GM13977 (cell line): ENCODE measurements at places on chromosomes 3 and 15.
A peak's percentile ranks its signal among the peaks of the same experiment; 100 is the strongest.

- DNase-seq, result no peak
Measured at GRCh38 chr3:34872406-34872805, 766.9 kb upstream of the ARPP21 start.

GRCh38 chr3:125069452-125069851, 13.7 kb upstream of the HEG1 start:
- no peak for DNase-seq

GRCh38 chr15:72604794-72605193, 49.7 kb upstream of the GOLGA6B start:
- DNase-seq, result no peak

- no peak for DNase-seq
Measured at GRCh38 chr3:102514241-102514640, 79.4 kb downstream of the ZPLD1 start.

GRCh38 chr3:103440539-103441203, 1005.9 kb downstream of the ZPLD1 start:
- peak; percentile 3 for DNase-seq

DNA sequence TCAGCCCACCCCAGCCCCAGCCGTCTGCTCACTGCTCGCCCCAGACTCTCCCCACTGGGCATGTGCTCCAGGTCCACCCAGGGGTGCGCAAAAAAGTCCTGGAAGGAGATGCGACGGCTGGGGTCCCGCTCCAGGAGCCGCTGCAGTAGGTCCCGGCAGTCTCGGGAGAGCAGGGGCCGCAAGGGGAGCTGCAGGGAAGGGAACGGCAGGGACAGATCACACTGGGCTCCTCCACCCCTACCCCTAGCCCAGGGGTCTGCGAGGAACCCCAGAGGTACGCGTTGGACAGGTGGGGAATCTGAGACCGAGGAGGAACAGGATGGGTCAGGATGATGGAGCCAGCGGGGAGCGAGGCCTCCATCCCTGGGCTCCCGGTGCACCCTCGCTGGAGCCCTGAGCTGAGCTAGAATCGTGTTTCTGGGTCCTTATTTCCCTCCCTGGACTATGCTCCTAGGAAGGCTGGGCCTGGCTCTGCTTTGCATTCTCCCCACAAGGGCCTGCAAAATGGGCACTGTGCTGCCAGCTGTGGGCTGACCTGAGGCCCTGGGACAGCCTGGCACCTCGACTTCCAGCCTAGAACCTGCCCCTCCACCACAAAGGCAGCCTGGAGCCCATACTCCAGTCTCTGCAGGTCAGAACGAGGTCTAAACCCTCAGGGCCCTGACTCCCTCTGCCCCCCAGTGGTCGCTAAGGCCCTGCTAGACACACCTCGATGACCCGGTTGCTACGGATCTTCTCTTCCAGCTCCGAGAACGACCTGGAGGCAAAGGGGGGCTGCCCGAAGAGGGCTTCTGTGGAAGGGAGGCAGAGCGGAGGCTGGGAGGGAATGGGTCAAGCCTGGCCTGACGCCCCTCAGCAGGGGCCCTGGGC, 3.2 kb downstream of the ULK3 start:
- no peak for DNase-seq

GRCh38 chr15:74328331-74329056, 39.0 kb downstream of the CYP11A1 start:
- DNase-seq, result no peak

DNA sequence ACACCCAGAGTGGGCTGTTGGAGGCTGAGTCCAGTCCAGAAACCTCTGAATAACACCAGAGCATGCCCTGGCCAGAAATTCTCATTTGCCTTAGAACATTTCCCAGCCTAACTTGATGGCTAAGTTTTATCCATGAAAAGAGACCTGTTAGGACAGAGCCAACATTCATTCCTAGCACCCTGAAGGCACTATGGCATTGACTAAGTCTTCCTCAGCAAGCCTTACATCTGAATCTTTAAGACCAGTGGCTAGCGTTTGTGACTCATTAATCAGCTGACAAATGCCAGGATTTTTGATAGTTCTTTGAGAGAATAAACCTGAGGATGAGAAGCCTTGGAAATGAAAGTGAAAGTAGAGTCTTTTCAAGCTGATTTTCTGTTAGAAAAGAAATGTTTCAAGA, 1087.1 kb upstream of the ALCAM start:
- no peak for DNase-seq

- no peak for DNase-seq
Measured at GRCh38 chr15:33565094-33565493, 254.3 kb downstream of the RYR3 start.

- no peak for DNase-seq
Measured at GRCh38 chr3:189493271-189493670, 137.9 kb upstream of the TP63 start.

DNA sequence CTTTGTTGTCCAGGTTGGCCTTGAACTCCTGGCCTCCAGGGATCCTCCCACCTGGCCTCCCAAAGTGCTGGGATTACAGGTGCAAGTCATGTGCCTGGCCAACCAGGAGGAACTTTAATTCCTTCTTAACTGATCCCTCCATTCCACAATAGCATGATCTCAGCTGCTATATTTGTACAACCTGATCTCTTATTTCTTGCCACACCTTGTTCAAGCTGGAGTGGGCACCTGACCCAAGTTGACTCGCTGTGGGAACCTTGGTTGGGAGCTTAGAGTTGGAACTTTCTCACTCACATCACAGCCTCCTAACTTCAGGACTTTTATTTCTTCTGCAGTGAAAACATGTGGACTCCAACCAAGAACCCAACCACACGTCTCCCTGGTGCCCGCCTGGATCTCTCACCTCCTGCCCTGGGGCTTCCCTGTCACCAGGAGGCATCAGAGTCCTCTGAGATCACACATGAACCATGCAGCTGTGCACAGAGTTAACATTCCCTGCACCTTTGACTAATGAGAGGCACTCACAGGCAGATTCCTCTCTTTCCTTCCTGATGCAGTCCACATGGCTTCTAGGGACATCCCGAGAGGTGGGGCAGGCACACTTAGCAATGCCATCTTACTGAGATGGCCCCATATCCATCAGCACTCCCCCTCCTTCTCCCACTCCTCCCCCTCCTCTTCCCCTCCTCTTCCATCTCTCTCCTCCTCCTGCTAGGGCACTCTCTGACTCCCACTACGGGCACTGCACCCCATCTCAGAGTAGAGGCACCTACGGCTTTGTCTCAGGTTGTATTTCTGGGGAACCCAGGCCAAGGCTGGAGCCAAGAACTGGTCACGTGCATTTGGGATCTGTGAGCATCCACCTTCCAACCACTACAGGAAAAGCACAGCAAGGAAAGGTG, 9.7 kb upstream of the CYFIP1 start:
- DNase-seq, result no peak

GRCh38 chr3:12839156-12839946, 2.0 kb downstream of the RPL32 start:
- no peak for DNase-seq

- peak; percentile 88 for DNase-seq
Measured at GRCh38 chr15:89647191-89647851, 7.9 kb downstream of the KIF7 start.

DNA sequence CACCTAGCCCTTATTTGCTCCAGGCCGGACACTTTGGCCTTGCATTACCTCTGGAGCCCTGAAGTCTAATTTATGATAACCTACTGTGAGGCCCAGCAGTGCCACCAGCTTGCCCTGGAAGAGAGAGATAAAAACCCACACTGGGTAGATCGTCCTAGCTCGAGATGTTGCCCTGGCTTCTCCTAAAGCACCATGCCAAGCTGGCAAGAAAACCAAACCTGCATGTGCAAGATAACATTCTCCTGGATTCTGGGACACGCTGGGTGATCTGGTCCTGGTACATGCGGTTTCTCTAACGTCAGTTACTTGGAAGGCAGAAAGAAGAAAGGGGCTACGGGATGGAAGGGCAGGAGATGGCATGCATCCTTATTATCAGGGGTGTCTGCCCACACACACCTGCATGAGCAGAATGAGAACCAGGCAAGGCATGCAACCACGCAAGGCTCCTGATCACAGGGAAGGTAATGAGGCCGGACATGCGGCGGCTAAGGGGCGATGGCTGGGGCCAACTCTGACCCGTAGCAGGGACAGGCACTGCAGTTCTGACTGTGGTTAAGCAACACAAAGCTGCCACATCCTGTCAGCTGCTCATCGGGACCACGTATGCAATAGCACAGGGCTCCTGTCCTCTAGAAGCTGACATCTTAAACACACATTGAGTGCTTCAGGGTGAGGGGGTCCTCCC, 73.0 kb downstream of the OXNAD1 start:
- peak; percentile 52 for DNase-seq

DNA sequence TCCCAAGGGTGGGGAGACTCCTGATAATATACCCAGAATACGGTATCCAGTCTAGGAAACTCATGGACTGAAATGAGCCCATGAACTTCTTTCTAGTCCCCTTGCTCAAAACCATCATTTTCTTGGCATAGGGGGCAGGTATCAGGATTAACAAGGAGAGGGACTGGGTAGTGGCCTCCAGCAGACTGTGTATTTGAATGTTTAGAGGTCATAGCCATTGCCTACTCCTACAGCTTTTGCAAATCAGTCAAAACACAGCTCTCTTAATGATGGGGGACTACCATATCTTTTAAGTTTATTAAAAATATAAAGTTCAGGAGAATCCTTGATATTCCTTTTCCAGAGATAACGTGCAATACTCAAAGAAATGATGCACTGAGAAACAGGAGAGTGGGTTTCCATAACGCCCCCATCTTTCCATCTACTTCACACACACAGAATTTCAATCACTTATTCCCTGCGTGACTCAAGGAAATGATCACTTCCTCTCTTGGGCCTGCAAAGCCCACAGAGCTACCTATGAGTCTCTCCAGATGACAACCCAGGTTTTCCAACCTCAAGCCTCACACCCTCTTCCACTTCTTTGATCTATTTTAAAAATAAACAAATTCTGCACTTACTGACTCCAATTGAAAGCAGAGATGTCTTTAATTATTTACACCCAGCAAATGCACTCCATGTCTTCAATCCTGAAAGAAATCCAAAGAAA, 584.0 kb upstream of the LMCD1 start:
- no peak for DNase-seq

DNA sequence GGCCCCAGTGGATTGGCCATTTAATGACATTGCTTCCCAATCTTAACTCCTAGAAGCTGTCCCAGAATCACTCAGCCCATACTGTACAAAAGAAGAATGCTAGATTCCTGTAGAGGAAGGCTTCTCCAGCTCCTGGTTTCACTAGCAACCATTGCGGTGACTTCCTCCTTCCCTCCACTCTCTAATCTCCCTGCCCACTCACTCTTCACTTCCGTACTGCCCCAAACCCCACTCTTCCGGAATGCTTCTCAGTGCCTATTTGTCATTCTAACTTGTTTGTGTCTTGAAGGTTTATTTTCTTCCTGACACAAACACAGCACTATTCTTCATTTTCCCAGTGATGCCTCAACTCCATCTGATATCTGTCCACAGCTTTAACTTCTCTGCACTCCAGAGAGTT, 97.1 kb upstream of the SPATA16 start:
- no peak for DNase-seq

GRCh38 chr3:186255703-186256331, 106.2 kb downstream of the DGKG start:
- DNase-seq, result peak; percentile 65

DNA sequence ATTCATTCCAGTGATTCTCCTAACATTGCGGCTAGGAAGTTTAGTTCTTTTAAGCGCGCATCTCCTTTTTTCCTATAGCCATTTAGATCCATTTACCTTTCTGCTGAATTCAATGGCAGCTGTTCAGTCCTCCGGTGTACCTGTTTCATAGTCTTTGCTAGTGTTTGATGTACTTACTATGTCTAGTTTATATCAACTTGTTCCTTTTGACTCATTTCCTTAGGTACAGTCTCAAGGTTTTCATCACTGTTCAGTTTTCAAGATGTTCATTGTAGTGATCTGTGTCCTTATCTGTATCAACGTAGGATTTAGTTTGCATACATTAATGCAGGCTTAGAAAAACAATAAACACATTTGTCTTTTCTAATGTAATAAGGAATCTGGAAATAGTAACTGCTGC, 59.0 kb upstream of the MBNL1 start:
- DNase-seq, result no peak

GRCh38 chr15:79376383-79376782, 55.8 kb upstream of the MINAR1 start:
- DNase-seq, result no peak

DNA sequence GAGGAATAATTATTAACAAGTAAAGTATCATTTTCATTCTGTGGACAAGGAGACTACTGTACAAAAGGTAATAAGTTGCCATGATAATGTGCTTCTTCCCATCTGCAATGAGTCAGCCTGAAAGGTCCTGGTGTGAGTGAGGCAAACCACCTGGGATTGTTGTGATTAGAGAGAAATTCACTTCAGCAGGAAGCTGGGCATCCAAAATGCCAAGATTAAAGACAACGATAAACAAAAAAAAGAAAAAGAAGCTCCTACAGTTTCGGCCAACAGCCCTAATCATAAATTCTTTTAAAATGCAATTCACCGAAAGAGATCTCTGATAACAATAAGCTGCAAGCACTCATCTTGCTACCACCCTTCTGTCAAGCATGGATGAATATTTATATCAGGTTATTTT, 507.8 kb downstream of the TUSC7 start:
- no peak for DNase-seq

GRCh38 chr3:23874359-23875112, 42.3 kb downstream of the NKIRAS1 start:
- DNase-seq, result no peak

GRCh38 chr3:155112661-155113389, 32.7 kb downstream of the MME start:
- DNase-seq, result no peak

GRCh38 chr3:161647936-161648470, 151.4 kb downstream of the OTOL1 start:
- no peak for DNase-seq

DNA sequence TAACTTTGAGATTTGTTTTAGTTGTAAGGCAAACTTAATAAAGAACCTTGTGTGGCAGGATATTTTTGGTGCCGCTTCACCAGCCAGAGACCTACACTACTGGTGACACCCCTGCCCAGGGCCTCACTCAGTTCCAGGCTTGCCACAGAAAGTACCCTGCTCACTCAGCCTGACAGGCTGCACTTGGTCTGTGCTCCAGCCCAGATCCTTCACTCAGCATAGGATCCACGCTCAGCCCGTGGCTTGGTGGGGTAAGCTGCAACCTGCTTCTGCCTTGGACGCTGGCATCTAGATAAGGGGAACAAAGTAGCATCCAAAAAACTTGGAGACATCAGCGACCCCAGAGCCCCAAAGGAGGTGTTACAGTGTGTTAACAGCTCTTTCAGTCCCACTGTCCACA, 825.5 kb downstream of the EPHA3 start:
- no peak for DNase-seq
